Suppressor macrophage treated with lipopolysaccharide for 1 hour (primary cell): ENCODE measurements at places on chromosomes 12 and 14.

- DNase-seq: peak; percentile 10
Observed at GRCh38 chr14:41285186-41285748, 321.4 kb upstream of the LRFN5 start.

DNA sequence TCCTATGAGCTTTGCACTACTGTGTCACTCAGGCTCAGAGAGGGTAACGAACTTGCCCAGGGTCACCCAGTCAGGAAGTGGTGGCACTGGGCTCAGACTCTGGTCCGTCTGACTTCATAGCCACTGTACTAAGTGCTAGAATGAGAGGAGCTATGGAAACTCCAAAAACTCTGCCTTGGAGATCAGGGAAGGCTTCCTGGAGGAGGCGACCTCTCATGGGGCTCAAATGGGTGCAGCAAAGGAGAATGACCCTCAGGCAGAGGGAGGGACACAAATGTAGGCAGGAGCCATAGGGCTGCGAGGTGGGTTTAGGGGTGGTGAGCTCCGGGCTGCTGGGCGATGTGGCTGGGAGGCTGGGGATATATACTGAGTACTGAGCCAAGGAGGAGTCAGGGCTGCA is 3.2 kb downstream of the CCDC197 start:
- no peak for DNase-seq

DNA sequence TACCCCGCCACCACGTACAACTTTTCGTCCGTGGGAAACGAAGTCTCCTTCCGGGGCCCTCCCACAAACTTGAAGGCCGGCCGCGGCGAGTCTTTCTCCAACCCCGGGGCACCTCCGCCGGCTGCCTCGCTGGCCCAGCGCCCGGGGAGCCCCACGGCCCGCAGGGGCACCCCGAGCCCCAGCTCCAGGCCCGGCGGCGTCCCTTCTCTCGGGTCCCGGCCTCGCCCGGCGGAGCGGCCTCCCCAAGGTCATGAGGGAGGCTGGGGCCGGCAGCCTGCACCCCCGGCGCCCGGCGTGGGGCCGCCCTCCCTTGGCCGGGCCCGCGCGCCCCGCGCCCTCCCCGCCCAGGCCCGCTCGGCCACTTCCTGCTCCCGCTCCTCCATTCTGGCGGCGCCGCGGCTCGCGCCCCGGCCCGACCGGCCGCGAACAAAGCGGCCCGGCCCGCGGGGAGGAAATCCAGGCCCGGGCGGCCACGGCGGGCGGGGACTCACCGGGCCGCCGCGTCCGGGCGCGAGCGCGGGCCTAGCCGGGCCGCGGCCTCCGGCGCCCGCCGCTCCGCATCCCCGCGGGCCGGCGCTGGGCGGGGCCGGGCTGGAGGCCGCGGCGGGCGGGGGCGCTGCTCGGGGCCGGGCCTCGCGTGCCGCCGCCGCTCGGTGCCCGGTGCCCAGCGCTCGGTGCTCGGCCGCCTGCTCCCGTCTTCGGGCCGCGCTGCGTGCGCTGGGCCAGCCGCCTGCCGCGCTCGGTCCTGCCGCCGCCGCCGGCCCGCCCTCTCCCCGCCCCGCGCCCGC is at the start of gene AKT1:
Gene AKT1, minus strand, starts transcription at position 756 of the 788 bp plus-strand sequence. CDS start 3,105 bp downstream, outside the sequence.
- DNase-seq: peak; percentile 48

DNA sequence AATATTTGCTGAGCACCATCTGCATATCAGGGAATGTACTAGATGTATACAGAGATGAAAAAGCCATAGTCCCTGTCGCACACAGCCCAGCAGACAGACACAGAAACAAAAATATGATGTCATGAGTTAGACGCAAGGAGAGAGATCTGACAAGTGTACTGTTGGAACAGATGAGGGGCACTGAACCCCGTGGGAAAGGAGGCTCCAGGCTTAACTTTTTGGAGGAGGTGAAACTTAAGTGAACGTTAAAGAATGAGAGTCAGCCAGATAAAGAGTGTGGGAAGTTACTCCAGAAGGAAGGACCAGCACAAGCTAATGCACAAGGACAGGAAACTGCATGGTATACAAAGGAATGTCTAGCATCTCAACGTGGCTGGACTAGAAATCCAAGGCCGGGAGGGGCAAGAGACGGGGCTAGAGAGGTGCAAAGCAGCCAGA is 2.5 kb upstream of the ACTN1 start:
- no peak for DNase-seq

DNA sequence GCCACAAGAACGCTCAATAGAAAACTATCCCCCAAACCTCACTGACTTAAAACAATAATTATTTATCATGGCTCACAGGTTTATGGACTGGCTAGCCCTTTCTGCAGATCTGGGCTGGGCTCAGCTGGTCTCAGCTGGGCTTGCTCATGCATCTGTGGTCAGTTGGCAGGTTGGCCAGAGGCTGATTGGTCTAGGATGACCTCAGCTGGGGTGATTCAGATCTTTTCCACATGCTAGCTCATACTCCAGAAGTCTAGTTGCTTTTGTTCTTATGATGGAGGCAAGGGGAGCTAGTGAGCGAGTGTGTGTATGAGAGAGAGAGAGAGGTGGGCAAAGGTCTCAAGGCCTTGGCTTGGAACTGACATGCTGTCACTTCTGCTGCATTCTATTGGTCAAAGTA is 181.2 kb upstream of the NRXN3 start:
- DNase-seq: peak; percentile 27

- DNase-seq: no peak
Observed at GRCh38 chr12:2924019-2924418, 33.3 kb downstream of the TULP3 start.

- DNase-seq: no peak
Observed at GRCh38 chr12:96078231-96079135, 43.1 kb upstream of the LTA4H start.

- DNase-seq: no peak
Observed at GRCh38 chr12:94265539-94265938, 117.2 kb downstream of the PLXNC1 start.

DNA sequence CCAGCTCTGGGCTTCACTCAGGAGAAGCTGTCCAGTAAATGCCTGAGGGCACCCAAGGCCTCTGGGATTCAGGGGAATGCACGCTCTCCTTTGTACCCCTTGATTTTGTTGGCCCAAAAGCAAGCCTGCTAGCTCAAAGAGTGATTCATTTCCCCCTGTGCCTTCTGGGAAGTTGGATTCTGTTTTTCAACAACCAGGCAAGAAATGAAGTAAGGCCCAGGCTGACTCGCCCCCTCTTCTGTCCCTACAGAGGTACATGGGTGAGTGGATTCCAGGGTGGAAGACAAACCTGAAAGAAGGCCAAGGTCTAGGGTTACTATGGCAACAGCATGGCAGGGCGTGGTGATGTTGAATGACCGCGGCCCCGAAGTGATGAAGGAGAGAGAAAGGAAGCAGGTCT is 9.3 kb upstream of the SERPINA5 start:
- DNase-seq: no peak

DNA sequence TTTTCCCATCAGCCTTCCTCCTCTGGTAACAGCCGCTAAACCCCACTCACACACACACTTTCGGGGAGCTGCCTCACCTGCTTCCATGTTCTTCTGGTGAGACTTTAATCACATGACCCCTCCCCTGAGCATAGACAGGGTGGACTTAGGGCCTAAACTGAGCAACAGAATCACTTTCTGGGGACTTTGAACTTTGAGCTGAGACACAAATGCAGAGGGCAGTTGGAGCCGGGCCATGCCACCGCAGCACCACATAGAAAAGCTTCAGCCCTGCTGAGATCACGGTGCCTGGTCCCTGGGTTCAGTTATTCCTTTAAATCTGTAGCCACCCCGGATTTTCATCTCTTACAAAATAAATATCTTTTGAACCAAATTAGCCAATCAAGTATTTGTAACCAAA is 18.4 kb upstream of the MAP3K9 start:
- DNase-seq: no peak

DNA sequence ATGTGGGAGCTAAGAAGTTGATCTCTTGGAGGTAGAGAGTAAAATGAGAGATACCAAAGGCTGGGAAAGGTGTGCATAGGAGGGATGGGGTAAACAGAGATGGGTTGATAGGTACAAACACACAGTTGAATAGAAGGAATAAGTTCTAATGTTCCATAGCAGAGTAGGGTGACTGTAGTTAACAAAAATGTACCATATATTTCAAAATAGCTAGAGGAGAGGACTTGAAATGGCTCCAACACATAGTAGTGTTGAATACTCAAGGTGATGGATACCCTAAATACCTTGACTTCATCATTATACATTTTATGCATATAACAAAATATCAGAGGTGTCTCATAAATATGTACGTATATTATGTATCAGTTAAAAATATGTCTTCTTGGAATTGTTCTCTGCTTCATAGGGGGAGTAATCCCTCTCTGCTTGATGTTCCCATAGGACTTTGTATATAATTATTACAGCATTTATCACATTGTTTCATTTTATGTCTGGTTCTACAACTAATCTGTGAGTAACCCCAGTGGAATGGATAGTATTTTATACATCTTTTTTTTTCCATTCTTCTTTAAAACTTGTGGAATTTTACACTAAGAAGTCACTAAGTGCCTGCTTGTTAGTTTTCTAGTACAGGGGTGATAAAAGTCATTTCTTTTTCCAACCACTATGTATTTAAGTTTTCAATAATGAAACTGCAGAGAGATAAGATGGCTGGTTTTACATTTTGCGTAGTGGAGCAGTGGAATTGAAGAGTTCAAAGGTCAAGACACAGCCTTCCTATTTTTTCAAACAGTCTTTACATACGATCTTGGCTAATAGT is 1940.0 kb upstream of the SEL1L start:
- DNase-seq: no peak

GRCh38 chr12:102763061-102763460 is 154.0 kb downstream of the PAH start:
- DNase-seq: no peak

- no peak for DNase-seq
Observed at GRCh38 chr12:98420461-98420860, 94.9 kb upstream of the TMPO start.

GRCh38 chr14:80770114-80770908 is 171.2 kb downstream of the CEP128 start:
- DNase-seq: no peak

DNA sequence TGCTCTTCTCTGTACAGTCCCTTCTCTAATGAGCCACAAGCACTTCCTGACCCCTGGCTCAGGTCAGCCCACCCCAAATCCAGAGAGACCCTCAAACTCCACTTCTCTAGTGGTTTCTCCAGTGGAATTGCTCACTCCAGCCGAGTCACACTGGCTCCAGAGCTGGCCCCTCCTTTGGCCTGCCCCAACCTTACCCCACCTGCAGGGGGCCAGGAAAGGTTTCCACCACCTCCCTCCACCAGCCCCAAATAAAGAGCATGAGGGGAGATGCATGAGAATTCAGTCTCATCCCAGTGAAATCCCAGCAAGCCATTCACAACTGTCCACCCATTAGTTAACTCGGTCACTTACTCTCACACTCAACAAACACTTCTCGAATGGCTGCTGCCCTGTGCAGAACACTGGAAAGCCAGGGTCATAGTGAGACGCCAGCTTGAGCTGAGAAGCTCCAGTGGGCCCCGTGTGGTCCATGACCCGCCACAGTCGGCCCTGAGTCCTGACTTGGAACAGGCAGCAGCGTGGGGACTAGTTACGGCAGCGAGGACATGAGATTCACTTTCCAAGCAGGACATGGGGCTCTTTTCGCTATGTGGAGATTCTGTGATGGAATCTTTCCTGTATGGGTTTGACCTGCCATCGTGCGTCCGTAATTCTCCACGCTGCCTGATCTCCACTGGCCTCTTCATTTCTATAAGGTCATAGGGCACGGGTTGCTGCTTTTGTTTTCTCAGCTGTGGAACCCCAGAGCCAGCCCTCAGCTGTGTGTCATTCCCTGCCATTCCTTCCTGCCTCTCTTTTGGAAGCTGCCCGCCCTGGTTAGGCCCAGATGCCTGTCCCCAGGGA is 44.2 kb downstream of the SLC6A12 start:
- DNase-seq: no peak
